CD4-positive, alpha-beta T cell treated with Interleukin-15 for 4 hours (primary cell): ENCODE measurements at places on chromosomes 4 and X.

DNA sequence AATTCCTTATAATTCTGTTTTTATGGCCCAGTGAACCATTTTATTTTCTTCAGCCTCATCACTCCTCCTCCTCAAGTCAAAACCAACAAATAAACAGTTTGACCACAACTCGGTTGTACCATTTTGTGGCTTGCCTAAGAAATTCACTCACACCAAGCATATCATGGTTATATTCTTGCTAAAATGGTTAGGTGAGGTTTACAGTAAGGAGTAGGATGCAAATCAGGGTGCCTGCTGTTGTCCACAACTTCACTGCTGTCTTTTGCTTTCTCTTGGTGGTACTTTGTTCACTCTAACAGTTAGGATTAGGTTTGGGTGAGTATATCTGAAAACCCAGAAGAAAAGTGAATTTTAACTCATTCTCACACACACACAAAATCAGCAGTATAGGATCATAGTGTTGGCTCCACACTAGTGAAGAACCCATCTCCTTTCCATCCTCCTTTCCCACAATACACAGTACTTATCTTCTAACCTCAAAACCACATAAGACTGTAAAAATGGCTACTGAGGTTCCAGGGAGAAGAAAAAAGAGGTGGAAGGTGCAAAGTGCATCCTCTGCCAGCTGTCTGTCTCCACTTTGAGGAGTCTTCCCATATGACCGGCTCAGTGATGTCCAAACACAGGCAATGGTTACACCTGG, 368.8 kb downstream of the STPG2 start:
- DNase-seq = no peak

DNA sequence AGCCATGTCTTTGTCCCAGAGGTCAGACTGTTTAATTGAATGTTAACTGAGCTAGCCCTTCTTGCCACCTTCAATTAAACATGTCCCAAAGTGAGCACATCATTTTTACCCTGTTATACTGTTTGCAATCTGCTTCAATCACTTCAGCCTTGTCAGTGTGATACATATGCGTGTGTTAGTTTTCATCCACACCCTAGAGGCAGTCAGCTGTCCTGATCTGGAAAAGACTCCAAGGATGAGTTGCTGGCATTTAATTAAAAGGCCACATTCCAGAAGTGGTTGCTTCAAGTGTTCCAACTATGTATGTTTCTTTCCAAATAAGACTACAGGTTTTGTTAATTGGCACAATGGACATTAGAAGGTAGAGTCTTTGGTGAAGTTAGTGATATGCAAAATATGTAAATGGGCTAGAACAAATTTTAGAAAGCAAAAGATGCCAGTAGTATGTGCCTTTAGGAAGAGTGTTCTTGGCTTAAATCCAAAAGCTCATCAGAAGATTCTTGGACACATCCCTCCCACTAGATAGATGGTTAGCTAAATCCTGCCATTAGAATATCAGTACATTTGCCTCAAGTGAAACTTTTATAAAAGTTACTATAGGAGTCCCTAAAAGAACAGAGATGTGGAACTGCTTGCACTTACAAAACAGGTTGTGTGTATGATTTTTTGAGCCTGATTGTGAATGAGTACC, 79.5 kb upstream of the SLIT2 start:
- no peak for DNase-seq

GRCh38 chr4:164438321-164438720, 315.6 kb upstream of the SMIM31 start:
- no peak for DNase-seq

DNA sequence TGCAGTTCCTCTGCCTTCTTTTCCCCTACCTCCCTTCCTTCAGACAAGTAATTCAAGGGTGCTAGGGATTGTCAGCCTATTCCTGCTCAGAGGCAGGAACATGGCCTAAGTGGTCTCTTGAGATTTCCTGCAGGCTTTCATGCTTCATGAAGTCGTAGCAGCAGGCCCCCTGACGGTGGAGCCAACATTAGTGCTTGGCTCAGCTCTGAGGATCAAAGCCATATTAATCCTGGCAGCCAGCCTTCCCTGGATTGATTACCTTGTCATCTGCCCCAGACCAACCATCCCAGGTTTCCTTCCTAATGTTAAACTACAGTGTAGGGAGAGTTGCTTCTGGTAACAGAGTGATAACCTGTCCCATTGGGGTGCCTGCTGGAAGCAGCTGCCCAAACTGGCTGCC, 84.1 kb downstream of the SLC16A2 start:
- no peak for DNase-seq

DNA sequence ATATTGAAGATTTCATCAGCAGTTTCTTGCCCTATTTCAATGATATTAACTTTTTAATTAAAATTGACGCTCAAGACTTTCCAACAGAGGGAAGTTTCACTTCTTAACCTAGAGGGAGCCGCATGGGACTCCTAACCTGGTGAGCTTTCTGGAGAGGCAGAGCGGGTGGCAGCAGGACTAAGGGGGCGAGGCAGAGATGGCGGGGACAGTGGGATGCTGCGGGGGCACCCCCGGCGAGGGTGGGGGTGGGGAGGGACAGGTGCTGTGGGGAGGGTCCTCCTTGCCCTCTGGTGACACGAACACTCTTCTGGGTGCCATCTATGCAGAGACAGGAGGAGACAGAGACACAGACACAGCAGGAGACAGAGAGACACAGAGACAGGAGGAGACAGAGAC, 104.4 kb downstream of the ADRA2C start:
- no peak for DNase-seq

GRCh38 chr4:140757232-140757630, 1.0 kb upstream of the TBC1D9 start:
- DNase-seq = no peak

GRCh38 chr4:107050525-107051135, 14.5 kb upstream of the DKK2 start:
- no peak for DNase-seq

GRCh38 chrX:38890326-38890725, 89.1 kb downstream of the MID1IP1 start:
- no peak for DNase-seq

DNA sequence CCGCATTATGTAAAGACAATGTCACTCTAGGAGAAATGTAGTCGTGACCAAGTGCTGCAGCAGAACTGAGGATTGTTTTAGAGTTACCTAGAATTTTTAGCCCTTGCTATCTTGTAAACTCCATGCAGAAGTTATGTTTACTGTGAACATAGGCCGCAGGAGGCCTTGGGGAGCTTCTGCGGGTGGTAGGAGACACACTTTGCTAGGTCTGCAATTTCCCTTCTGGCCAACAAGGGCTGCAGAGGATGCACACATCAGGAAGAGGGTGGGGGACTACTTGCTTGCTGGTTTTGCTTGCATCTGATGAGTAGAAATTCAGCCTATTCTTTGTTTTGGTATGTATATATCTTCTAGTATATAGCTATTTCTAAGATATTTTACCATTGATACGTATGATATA, 23.1 kb downstream of the BANK1 start:
- no peak for DNase-seq

- no peak for DNase-seq
Measured at GRCh38 chr4:73525611-73526010, 44.1 kb downstream of the AFM start.

GRCh38 chr4:148052448-148052847, 320.6 kb downstream of the ARHGAP10 start:
- DNase-seq = peak; percentile 74
